ENCODE measurements at places on chromosomes 11 and 22.

DNA sequence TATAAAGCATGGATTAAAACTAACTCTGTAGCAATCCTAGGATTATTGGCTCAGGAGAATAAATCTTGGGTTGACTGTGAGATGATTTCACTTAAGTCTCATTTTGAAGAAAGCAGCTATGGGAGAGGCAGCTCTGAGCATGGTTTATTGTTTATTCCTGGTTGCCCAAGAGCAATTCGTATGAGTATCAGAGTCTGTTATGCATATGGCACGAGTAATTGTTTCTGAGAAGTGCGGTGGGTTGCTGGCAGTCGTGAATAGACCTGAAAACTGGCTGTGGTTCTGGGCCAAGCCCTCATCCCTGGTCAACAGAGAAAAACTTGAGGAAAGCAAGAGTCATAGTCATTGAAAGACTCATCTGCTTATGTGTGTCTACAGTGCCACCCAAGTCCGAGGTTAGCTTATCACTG is 26.8 kb downstream of the DIXDC1 start:
- no peak for DNase-seq

DNA sequence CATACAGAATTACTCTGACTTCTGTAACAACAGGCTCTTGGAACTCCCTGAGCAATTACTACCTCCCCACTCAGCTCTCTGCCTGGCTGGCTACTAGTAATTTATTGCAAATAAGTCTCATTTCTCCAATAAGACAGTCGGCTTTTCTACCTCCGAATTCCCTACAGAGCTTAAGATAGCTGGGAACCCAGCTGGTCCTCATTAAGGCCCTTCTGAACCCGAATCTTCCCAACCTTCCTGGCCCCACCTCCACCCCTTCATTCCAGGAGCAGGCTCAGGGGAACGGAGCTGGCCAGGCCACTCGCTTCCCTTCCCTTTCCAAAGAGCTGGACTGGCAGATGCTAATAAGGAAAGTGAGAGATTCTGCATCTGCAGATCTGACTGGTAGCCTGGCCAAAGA is 21.6 kb downstream of the TMPRSS5 start:
- no peak for DNase-seq

DNA sequence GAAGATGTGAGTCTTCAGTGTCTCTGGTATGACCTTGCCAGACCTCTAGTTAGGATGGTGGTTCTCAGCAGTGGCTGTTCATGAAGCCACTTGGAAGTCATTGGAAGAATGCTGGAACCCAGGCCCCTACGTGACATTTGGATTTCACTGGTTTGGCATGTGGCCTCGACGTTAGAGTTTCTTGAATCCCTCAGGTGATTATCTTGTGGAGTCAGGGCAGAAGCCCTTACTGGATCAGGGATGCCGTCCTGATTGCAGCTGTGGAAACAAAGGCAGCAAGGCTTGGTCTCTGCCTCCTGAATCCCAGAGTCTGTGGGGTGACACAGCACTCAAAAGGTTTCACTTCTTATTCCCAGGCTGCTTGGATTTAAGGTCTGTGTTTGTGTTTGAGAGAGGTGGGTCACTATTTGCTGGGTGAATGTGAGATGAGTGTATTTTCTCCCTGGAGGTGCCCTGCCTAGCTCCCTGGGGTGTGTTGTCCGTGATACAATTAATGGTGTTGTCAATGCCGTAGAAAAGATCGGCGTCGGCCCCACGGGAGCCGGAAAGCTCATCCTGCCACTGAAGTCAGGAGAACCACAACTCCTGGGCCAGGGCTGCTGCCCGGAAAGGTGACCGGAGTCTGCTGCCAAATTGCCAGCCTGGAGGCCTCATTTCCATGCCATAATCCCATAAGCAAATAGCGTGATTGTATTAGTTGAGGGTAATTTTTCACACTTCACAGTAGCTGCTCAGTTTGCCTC is 939.0 kb downstream of the BRD1 start:
- no peak for DNase-seq

DNA sequence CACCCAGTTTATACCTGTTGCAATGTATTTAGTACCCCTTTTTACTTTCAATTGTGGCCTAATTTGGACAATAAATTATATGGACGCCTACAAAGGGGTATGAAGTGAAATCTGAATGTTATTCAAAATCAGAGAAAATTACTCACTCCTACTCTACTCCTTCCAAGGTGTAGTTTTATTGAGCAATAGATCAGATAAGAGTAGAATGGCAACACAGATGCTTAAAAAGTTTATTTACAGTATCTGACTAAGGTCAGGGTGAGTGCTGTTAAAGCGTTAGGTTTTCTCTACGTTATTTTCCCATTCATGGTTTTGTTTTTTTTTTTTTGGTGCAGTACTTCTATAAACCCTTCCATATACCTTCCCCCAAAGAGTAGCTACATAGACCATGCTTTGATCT is 805.6 kb downstream of the KCNA4 start:
- no peak for DNase-seq

- DNase-seq = no peak
These were observed 24.7 kb downstream of the PLEKHA7 start for GRCh38 chr11:16989554-16989953.

GRCh38 chr22:35705141-35705540 is 12.5 kb upstream of the APOL5 start:
- DNase-seq = no peak

DNA sequence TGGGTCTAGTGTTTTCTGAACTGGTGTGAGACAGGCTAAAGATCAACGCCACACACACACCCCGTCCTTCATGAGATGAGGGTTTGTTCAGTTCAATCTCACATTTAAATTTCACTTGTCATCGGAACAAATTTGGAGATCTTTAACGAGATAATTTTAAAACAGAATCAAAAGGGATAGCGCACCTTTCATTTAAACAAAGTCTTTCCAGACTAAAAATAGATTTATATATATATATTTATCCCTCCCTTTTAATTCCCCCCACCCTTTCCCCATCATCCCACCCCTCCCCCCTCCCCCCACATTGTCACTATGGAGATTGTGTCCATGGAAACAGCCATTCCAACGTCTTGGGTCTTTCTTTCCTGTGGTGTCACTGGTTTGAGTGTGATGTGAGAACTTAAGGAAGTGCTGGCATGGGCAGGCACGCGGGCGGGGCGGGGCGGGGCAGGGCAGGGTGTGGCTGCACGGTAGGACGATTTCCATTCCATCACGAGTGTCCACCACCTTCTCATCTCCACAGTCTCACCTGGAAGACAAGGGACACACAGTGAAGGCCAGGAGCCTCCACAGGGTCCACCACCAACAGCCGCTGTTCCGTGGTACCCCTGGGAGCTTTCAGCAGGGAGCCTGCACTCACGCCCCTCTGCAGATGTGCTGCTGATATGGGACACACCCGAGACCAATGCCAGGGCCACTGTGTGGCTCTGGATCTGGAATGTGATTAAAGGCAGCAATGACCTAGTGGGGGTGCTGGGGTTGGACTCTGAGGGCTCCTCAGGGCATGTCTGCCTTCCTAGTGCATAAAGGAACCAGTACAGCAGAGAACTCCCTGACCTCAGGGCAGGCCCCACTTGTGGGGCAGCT is 30.5 kb upstream of the CYP2D6 start:
- no peak for DNase-seq

GRCh38 chr11:613369-613968 is 2.3 kb downstream of the IRF7 start:
- peak; percentile 79 for DNase-seq

DNA sequence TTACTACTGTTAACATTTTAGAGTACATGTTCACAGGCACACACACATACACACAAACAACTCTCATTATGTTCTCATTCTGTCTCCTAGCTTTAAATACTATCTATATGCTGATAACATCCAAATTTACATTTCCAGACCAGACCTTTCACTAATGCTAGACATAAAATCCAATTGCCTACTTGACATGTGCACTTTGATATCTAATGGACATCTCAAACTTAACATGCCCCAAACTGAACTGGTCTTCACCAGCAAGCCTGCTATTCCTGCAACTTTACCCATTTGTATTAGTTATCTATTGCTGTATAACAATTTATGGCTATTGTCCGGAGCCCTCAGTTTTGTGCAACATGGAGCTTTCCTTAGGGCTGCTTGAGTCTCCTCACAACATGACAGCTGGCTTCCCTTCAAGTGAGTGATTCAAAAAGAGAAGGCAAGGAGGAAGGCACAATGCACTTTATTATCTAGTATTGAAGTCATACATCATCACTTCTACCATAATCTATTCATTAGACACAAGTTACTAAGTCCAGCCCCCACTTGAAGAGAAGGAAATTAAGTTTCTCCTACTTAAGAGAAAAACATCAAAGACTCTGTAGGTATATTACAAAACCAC is 3.0 kb downstream of the SLC36A4 start:
- DNase-seq = no peak

DNA sequence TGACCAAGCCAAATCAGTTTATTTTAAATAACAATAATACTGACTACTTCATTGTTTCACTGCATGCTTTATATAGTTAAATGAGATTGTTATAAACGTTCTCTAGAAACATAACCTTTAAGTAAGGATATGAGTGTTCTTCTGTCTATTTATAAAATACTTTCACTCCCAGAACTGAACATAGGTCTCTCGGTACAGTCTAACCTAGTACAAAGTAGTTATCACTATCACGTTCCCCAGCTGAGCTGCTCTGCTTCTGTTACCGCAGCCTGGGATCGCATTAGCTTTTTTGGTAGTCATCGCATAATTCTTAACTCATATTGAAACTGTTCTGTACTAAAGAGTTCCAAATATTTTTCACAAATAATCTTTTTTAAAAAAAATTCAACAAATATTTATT is 143.6 kb downstream of the WNT11 start:
- no peak for DNase-seq

- DNase-seq = no peak
These were observed 1089.3 kb downstream of the FAM181B start for GRCh38 chr11:81644239-81644840.

DNA sequence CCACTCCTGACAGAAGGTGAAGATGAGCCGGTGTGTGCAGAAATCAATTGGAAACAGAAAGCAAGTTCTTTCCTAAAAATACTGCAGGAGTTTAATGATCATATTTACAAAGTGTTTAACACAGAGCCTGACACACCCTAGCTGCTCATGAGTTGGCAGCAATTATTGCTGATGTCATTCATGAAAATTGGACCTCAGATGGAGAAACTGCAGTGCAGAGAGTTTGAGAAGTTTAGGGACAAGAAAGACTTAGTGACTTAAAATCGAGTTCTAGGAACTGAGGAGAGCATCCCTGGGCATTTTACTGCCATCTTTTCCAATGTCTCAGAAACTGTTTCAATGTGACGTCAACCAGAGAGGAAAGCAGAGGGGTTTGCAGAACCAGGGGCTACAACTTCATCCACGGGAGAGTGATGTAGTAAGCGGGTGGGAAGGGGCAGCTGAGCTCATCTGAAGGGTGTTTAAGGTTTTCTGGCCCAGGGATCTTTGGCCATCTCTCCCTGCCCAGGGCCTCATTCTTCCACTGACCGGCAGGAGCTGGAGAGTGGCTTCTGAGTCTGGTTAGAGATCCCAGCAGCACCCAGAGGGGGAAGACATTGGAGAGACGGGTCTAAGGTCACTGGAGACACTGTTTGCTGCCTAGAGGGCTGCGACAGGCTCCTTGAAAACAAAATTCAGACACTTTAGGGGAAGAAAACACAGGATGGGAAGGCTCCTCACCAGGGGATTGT is 21.1 kb upstream of the IGLL5 start:
- no peak for DNase-seq
